Cortex of kidney (tissue), 1 donor: ENCODE measurements at places on chromosomes 2 and 18.

- DNase-seq: no peak
Observed at GRCh38 chr2:191515551-191515950, 162.4 kb upstream of the NABP1 start.

DNA sequence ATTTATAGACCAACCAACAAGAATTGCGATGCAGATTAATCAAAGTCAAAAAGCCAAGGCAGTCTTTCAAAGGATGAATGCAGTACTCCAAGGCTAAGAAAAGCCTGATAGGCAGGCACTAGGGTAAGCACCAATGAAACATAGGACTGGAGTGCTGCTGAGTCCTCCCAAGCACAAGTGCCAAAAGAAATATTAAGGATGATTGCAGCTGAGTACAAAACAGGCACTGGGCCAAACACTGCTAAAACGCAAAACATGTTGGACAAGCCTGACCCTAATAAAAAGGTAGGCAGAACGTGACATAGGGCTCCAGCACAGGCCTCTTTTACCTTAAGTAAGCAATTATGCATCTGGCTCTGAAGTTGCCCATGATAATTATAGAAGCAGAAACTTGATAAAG is 160.1 kb upstream of the LRP1B start:
- no peak for DNase-seq

- no peak for DNase-seq
Observed at GRCh38 chr2:171225302-171225980, 64.7 kb upstream of the TLK1 start.

DNA sequence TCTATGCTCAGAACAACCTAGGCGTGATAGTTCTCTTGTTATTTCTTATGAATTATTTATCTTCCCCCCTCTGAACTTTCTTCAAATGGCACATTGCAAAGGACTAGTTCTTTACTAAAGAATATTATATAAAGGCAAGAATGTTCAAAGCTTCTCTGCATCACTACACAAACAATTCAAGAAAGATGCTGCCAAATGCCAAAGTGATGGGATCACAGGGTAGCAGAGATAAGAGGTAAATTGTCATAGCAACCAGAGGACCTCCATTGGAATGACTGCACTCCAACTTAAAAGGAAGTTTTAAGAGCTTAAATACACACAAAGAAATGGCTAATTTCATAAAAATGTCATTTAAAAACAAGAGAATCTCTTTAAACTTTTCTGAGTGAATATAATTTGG is 72.8 kb downstream of the AQP4 start:
- no peak for DNase-seq

DNA sequence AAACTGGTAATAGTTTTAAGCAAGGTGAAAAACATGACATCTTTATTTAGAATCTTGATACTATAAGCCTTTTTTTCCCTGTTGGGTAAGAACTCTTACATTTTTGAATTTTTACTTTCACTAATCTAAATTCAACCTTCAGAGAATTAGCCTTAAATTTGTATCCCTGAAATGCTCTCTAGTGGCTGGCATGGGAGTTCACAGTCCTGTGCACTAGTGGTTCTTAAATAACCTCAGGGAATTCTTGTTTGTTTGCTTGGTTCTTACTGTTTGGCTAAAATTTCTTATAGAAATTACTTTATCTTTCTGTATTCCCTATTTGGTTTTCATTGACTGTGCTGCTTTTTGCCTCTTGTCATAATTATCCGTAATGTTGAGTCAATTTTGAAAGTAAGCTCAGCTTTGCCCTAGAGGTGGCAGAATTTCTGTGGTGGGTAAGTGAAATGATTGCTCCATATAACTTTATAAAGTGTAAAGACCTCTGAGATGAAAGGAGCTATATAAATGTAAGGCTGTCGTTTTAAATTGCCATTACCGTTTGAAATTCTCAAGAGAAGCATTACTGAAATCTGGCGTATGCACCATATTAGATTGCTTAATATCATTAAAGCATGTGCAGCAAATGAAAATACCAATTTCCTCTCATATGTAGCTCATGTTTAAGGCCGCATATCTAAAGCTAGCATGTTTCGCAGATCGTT is 391.3 kb upstream of the FIGN start:
- no peak for DNase-seq

DNA sequence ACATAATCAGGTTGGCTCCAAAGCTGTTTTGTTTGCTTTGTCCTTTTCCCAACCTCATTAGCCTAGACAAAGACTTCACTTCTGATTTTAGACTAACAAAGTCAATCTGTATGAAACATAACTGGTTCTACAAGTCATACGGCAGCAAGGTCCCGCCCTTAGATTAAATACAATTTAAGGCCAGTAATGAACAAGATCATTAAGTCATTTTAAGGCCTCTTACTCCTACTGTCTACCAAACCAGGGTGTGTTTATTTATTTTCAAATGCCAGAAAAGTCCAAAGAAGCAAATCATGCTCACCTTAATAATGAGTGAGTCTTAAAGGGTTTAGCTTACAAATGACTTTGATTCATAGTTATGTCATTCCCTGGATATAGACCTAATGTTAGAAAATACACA is 148.4 kb upstream of the ACVR2A start:
- DNase-seq: no peak

DNA sequence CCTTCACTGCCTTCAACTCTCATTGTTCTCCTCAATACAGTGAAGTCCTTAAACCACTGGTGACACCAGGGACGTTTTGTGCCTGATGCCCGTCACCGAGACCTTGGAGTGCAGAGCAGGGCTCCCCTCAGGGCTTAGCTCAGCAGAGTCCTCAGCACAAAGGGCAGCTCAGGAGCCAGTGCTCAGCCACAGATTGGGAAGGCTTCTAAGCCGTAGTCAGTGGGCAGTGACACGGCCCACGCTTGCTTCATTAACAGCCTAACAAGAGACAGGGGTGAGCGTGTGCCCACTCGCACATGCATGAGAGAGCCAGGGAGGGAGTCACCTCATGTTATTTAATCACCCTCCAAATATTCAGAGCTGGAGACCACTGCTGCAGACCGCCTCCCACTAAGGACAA is 137.5 kb downstream of the SH3RF3 start:
- no peak for DNase-seq

GRCh38 chr18:58496231-58496630 is 132.7 kb downstream of the ALPK2 start:
- no peak for DNase-seq

GRCh38 chr2:159859583-159859982 is 61.6 kb upstream of the CD302 start:
- no peak for DNase-seq
